Fibroblast of gingiva (primary cell): ENCODE measurements at places on chromosomes 1 and 21.
A peak's percentile ranks its signal among the peaks of the same experiment; 100 is the strongest.

DNA sequence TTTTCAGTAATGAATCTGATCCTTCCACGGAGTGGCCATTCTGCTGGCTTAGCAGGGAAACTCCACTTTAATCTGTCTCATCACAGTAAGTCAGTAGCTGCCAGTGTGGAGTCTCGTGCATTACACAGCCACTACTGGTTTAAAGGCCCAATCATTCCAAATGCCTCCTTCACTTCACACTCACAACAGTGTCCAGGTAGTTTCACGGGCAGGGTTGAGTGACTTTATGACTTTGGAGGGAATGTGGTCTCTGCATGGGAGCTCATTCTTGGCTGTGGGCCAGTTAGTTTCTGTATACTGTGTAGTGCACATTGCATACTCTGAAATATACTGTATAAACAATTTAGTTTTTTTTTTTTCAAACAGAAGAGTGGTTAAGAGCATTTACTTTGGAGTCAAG, 34.6 kb upstream of the C1orf87 start:
- no peak for DNase-seq

GRCh38 chr21:43740497-43741156, 21.7 kb downstream of the PDXK start:
- DNase-seq, result peak; percentile 38

- peak; percentile 64 for DNase-seq
Observed at GRCh38 chr1:53781654-53782053, 42.7 kb upstream of the GLIS1 start.

GRCh38 chr1:118692143-118692542, 296.0 kb downstream of the TBX15 start:
- DNase-seq, result no peak

DNA sequence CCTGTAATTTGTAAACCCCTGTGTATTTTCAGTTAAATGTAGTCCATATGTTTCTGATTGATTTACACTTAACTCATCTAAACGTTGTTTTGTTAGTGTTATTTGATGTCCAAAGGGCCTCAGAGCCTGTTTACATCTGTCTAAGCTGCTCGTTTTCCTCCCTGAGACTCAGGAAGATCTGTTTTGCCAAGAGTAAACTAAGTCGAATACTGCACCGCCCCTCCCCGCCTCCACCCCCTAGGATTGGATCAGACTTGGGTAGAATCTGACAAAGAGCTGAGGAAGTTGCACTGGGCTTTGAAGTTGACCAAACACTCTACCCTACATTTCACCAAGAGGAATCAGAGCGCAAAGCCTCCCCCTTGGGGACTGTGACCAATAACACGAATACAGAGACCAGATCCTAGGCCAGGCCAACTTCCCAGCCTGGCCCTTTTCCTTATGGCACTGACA, 206.9 kb upstream of the LMO4 start:
- DNase-seq, result peak; percentile 31

- DNase-seq, result peak; percentile 28
Observed at GRCh38 chr1:246579818-246580217, 13.6 kb downstream of the CNST start.

GRCh38 chr1:50106095-50106761, 2.5 kb upstream of the ELAVL4 start:
- DNase-seq, result no peak

DNA sequence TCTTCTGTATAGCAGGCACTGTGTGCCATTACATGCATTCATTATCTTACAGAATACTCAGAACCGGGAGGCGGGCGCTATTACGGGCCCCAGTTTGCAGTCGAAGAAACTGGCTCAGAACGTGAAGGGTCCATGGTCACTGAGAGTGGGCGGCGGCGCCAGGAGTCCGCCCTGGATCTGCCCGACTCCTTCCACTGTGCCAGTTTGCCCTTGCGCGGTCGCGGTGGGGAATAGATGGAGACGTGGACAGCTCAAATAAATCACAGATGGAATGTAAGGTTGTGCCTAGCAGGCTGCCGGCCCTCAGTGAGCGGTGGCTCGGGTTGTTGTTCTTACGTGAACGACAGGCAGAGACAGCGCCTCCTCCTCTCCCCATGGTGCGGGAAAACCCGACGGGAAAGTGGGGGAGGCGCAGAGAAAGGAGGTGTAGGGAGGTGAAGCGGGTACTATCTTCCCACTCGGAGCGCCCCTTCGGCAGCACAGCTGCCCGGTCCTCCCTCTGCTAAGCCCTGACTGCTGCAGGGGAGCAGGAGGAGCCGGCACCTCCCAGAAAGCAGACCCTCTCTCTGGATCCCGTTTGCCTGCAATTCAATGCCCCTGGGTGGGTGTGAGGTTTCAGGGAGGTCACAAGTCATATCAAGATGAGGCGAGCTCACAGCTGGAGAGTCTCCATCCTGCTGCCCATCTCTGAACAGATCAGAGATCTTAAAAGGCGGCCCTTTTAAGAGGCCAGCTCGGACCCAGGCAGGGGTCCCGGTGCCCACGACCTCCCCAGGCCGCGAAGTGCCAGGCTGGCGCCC, 1.1 kb downstream of the COL9A2 start:
- DNase-seq, result no peak

DNA sequence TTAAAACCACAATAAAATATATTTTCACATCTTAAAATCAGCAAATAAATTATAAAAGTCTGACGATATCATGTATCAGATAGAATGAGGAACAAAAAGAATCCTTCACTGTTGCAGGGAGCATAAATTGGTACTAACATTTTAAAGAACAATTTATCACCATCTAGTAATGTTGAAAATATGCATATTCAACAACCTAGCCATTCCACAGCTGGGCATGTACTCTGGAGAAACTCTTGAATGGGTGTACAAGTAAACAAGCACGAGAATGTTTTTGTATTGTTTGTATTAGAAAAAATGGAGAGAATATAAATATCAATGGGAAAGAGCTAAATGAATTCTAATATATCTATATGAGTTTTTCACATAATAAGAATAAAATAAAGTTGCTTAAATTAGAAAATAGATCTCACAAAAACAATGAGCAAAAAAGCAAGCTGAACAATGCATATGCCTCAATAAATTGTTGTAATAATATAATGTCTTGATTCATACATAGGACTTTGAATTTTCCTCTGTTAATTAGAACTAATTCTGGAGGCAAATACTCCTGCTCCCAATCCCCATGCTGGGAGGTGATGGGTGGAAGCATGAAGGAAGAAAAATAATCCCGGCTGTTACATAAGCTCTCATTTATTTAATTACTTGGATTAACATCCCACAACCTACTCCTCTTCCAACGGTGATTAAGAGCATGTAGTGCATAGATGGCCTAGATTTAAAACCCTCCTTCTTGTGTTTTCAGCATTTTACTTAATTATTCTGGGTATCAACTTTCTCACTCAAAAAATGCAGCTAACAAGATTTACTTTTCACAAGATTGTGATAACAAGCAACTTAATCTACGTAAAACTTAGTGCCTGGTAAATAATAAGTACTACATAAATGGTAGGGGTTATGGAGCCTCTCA, 5.5 kb upstream of the FMO2 start:
- DNase-seq, result peak; percentile 8

DNA sequence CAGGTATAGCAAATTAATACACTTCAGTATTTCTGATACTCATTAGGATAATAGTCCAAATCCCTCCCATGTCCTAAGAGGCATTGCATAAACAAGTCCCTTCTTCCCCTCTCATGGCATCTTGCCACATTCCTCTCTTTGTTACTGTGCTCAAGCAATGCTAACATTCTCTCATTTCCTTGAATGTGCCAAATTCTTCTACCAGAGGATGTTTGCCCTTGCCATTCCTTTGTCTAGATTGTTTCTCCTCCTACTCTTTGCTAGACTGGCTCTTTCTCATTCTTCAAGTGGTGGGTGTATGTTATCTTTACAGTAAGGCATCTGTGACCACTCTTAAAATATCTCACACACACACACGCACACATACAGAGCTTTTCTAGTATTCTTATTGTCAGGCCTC, 621.0 kb upstream of the CXADR start:
- peak; percentile 93 for DNase-seq

DNA sequence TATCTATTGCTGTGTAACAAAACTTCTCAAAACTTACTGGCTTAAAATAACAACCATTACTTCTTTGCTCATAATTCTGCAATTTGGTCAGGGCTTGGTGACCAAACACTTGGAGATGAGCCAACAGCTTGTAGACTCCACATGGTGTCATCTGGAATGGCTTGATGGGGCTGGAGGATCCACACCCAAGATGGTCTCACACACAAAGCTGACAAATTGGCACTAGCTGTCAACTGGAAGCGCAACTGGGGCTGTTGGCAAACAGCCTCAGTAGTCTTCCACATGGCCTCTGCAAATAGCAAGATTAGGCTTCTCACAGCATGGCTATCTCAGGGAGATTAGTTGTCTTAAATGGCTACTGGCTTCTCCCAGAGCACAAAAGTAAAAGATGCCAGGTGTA, 27.1 kb upstream of the MTF2 start:
- no peak for DNase-seq

GRCh38 chr1:202591515-202591914, 118.7 kb downstream of the SYT2 start:
- DNase-seq, result no peak

GRCh38 chr1:64488862-64489261, 18.9 kb downstream of the CACHD1 start:
- DNase-seq, result no peak

- no peak for DNase-seq
Observed at GRCh38 chr1:187153047-187153446, 324.3 kb downstream of the PLA2G4A start.

- DNase-seq, result peak; percentile 6
Observed at GRCh38 chr1:89064632-89065031, 376 bp downstream of the GBP1 start.

GRCh38 chr1:201468844-201469644, at the start of gene PHLDA3:
PHLDA3 (minus strand) TSS chr1:201469188; CDS start chr1:201468786, 402 bp downstream.
- peak; percentile 93 for DNase-seq

- no peak for DNase-seq
Observed at GRCh38 chr1:94745742-94746141, 74.4 kb upstream of the SLC44A3 start.

DNA sequence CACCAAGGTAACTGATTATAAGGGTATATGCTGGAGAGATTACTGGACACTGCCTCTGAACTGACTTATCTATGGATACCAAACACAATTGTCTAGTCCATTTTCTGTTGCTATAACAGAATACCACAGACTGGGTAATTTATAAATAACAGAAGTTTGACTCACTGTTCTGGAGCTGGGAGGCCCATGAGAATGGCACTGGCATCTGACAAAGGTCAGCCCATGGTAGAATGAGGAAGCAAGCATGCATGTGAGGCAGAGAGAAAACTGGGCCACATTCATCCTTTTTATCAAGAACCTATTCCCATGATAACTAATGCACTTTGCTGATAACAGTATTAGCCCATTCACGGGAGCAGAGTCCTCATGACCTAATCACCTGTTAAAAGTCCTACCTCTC, 37.4 kb downstream of the FCER1A start:
- DNase-seq, result no peak

DNA sequence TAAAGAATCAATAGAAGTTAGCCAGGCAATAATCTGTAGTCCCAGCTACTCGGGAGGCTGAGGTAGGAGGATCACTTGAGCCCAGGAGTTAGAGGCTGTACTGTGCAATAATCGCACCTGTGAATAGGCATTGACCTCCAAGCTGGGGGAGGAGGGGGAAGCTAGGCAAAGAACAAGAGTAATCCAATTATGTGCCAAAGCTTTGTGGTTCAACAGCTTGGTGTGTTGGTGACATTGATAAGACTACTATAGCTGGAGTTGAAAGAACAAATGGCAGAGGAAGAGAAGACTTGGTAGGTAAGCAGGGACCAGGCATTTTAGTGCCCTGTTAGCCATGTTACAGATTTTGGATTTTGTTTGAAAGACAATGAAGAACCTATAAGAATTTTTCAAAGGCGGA, 2.1 kb upstream of the TMCO2 start:
- no peak for DNase-seq

DNA sequence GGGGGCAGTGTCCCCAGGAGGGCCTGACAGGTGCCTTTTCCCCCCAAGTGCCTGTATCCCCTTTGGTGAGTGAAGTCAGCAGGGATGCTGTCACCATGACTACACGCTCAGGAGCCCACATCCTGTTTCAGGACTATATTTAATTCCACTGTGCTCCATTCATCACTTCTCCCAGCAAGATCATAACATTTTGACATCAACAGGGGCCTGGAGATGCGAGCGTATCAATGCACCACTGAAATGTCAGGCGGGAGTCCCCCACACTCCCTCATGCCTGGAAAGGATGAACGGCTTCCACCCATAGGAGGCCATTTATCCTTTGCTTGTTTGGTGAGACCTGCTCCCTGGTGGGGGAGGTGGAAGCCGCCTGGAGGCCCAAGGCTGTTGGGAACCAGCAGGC, 119.1 kb downstream of the PTPRU start:
- no peak for DNase-seq

GRCh38 chr21:45736690-45737484, 93.4 kb downstream of the PCBP3 start:
- DNase-seq, result no peak

- DNase-seq, result no peak
Observed at GRCh38 chr1:147811273-147811672, 50.9 kb upstream of the GJA5 start.

- no peak for DNase-seq
Observed at GRCh38 chr1:111219557-111220286, 7.8 kb upstream of the CHI3L2 start.

DNA sequence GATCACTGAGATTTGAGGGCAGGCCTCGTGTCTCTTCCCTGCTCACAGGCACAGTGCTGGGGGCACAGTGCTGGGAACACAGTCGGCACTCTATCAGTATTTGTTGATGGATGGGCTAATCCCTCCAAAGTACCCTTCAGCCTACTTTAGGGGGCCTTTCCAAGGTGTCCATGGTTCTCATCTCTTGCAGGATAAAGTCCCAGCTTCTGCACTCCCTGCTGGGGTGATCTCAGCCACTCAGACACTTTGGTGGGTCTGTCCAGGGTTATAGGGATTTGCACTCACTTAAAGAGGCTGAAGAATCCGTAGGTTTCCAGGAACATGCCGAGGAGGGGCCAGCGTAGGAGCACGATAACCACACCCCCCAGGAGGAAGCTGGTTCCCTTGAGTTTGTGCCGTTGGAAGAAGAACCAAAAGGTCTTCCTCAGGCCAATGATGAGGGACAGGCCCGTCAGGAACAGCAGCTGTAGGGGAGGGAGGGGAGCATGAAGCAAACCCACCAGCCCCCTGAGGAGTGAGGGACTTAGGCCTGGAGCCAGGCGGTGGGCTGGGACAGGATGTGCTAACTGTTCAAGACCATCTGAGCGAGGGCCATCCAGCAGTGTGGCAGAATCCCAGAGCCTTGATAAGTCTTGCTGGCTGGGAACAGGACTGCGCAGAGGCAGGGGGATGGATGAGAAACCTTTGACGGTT, 5.2 kb upstream of the KISS1 start:
- DNase-seq, result no peak
